RKO (cell line): ENCODE measurements at places on chromosomes 1 and 21.

DNA sequence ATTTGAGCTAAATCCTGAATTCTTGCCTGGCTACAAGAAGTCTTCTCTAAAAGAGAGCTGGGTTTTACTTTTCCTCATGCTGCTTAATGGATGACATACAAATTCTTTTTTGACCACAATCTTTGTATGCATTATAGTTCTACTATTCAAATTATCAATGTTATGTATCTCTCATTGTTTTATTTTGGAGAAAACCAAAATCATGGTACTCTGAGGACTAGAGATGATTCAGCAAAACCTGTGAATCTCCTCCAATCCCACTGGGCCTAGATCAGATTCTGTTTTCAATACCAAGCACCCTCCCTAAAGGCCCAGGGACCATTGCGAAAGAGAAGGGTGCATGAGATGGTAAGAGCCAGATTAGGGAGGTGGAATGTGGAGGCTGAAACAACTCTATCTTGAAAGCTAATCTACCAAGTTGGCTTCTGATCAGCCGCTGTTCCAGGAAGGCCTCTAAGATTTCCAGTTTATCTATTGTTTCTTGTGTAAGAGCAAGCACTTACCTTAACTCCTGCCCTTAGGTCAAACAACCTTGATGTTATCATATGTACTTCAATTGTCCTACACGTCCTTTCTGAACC, 547.2 kb downstream of the PLPP3 start:
- no peak for DNase-seq

DNA sequence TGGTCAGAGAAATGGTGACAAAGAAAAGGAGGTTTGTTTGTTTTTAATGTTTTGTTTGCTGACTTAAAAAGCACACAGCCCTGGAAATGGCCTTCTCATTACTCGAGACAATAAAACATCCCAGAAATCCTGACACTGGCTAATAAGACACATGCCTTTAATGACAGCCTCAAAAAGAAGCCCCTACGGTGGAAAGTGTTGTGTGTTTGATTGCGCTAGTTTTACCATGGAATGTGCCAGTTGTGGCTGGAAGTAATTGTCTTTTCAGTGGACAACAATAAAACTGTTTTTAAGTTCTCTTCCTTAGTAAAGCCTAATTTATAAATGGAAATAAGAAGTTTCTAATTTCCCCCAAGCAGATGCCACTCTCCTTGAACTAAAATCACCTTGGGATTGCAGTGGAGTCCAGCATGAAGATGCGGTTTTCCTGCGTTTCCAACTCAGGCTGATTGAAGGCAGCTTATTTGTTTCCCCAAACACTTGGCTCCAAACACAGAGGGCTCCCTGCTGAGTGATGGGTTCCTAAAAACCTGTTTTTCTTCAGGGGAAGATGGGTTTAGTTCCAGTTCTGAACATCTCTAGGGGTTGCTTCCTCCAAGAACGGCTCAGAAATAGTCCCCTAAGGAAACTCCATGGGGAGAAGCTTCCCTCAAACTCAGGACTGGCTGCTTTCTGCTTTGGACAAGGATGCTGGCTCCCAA, 54.3 kb downstream of the CD247 start:
- DNase-seq: no peak

GRCh38 chr1:214455479-214455878, 95.9 kb downstream of the PTPN14 start:
- no peak for DNase-seq

GRCh38 chr1:83998205-83998497, 781 bp downstream of the TTLL7 start:
- DNase-seq: no peak

GRCh38 chr1:226993814-226994585, 53.9 kb downstream of the COQ8A start:
- no peak for DNase-seq
